H9 (cell line): ENCODE measurements at places on chromosomes 12 and 14. TPM values are rescaled to one million over a fixed set of nuclear protein-coding genes. Genes with fewer than 3 reads are reported as not detected.

- H3K36me3 ChIP-seq = no peaks in the 10 kb centered on the region; the same call in none of the 2 replicates
- H3K27ac ChIP-seq = no peak overlapping the region
- no peaks in the 10 kb centered on the region for H3K27me3 ChIP-seq
- DNase-seq = no peak
Measured at GRCh38 chr12:93089805-93090569, 160.9 kb upstream of the EEA1 start.

DNA sequence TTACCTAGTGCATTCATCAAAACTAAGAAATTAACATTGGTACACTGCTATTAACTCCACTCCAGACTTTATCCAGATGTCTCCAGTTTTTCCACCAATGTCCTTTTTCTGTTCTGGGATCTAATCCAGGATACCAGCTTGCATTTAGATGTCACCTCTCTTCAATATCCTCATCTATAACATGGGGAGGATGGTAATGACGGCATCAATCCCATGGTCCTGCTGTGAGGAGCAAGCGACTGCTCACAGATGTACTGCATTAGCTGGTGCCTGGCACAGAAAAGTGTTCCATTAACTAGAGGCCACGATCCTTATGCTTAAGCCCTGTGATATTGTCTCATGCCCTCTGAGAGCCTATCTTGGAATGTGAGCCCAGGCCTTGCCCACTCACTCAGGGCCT lies 53.8 kb downstream of the CALM1 start:
- no peak for DNase-seq
- no peaks in the 10 kb centered on the region for H3K36me3 ChIP-seq
- no peak overlapping the region for H3K4me3 ChIP-seq
- H3K27ac ChIP-seq = no peak overlapping the region

DNA sequence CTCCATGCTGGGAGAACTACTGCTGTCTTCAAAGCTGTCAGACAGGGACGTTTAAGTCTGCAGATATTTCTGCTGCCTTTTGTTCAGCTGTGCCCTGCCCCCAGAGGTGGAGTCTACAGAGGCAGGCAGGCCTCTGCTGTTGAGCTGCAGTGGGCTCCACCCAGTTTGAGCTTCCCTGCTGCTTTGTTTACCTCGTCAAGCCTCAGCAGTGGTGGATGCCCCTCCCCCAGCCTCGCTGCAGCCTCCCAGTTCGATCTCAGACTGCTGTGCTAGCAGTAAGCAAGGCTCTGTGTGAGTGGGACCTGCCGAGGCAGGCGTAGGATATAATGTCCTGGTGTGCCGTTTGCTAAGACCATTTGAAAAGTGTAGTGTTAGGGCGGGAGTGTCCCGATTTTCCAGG lies 31.4 kb upstream of the RFX4 start:
- H3K4me1 ChIP-seq = no peaks in the 10 kb centered on the region
- H3K27ac ChIP-seq = no peak overlapping the region
- no peaks in the 10 kb centered on the region for H3K27me3 ChIP-seq
- peaks cover 9% of the 10 kb centered on the region for H3K36me3 ChIP-seq

DNA sequence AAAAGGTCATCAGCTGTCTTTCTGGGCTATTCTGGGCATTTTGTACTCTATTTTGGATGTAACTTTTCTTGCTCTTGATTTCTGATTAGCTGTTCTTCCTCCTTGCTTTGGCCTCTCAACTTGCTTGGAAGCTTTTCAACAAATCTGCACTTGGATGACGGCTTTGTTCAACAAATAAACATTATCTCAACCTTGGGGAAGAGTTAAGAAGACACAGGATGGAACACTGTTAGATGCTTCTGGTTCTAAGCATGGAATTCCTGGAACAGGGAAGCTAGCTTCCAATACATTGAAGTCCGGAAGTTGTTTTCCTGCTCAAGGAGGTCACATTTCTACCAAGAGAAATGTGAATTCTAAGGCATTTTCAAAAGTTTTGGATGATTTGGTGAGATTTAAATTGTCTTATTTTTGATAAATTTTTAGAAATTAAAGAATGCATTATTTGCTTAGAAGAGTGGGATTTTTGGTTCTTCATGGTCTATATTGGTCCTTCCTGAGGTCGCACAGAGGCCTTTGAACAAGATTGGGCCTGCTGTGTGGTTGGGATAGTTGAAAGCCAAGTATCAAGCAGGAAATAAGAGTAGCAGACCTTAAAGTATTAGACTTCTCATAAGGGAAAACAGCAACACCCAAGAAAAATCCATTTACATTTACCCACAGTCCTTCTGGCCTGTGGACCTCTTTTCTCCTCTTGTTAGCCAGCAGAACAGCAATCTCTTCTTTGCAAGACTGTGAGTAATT lies 59.2 kb downstream of the PPFIBP1 start:
- H3K27me3 ChIP-seq = no peaks in the 10 kb centered on the region
- no peak overlapping the region for H3K27ac ChIP-seq
- no peak for DNase-seq
- H3K4me1 ChIP-seq = no peaks in the 10 kb centered on the region
- no peaks in the 10 kb centered on the region for H3K36me3 ChIP-seq

DNA sequence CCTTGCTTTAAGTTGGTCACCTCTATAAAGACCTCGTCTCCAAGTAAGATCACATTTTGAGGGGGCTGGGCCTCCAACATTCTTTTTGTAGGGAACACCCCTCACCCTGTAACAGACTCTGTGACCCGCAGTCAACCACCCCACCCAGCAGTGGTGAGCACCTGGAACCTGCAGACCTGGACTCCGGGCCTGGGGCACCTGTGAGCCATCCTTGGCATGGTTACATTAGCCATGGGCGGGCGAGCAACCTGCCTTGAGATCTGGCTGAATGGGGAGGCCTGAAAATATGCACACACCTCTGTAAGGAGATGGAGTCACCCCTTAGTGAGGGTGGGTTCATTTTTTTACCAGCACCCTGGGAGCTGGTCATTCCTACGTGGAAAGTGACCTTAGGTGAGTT lies 95.3 kb downstream of the RIMBP2 start:
- no peaks in the 10 kb centered on the region for H3K36me3 ChIP-seq
- no peak for DNase-seq
- no peak overlapping the region for H3K4me3 ChIP-seq
- H3K27me3 ChIP-seq = no peaks in the 10 kb centered on the region
- H3K4me1 ChIP-seq = no peaks in the 10 kb centered on the region
- no peak overlapping the region for H3K27ac ChIP-seq

GRCh38 chr12:124506145-124506831 lies 61.1 kb downstream of the NCOR2 start:
- peak; percentile 52 for DNase-seq
- no peaks in the 10 kb centered on the region for H3K27me3 ChIP-seq
- H3K36me3 ChIP-seq = peaks cover 11% of the 10 kb centered on the region
- no peak overlapping the region for H3K4me3 ChIP-seq
- peaks cover 5% of the 10 kb centered on the region; the same call in 1 of the 2 replicates for H3K4me1 ChIP-seq
- H3K27ac ChIP-seq = no peak overlapping the region

GRCh38 chr12:81354327-81354932 lies 276.6 kb downstream of the ACSS3 start:
- H3K27me3 ChIP-seq = no peaks in the 10 kb centered on the region
- no peak for DNase-seq
- no peak overlapping the region for H3K27ac ChIP-seq
- H3K36me3 ChIP-seq = no peaks in the 10 kb centered on the region
- H3K4me1 ChIP-seq = no peaks in the 10 kb centered on the region

DNA sequence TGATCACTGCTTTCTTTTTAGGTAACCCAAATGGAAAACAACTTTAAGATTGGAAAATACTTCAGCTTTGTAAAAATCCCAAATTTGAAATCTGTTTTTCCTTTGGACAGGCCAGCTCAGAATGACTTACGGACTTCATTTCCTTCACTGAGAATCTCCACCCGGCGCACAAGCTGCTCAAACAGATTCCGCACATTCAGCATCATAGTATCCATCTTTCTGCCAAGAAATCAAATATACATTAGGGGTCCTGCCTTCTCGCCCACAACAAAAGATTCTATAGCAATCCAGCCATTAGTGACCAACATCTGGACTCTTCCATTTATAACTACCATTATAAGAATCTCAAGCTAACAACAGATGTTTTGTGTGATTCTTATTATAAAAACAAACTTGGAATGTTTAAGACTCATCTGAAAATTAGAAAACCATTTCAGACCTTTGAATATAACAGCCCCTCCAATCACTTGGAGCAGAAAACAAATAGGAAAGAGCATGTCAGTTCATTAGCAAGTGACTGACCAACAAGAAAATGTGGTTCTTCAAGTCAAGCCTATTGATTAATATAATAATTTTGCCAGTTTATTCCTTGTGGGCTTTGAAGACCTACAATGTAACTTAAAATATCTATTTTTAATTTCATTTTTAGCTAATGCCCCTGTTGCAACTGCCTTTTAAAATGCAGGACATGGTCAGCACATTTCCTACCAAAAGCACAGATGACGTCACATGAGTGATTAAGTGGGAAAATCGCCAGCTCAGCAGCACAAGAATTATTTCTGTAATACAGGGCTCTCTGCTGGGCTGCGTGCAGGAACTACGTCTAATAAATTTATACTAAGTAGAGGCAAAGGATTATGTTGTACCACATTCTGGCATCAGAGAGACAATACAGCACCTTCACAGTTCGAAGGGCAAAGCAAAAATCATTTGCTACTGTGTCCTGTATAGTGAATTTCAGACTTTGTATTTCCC lies 8.5 kb downstream of the RACGAP1 start:
- H3K4me3 ChIP-seq = no peak overlapping the region
- H3K27ac ChIP-seq = no peak overlapping the region
- no peak for DNase-seq

DNA sequence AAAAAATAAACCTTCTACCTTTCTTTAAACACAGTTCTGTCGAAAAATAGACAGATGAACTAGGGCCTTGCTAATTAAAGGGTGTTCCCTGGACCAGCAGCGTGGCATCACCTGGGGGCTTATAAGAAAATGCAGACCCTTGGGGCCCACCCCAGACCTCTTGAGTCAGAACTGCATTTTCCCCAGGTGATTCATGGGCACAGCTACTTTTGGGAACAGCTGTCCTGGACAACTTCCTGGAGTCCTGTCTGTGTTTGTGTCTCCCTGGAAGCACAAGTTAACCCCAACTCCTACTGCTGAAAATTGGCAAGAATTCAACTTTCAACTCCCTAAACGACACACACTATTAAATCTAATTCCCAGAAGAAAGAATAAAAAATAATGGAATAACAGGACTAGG lies 17.8 kb downstream of the FBLN5 start:
- no peak overlapping the region for H3K4me3 ChIP-seq
- DNase-seq = no peak
- 0 out of 2 replicates have a peak, but pooled peaks cover 3% of the 10 kb centered on the region for H3K4me1 ChIP-seq
- no peaks in the 10 kb centered on the region for H3K36me3 ChIP-seq
- no peak overlapping the region for H3K27ac ChIP-seq

Gene ERBB3
- total RNA-seq = 51.2 and 56.5 TPM in 2 replicates

Gene FBXO33
- 8.8 and 9.3 TPM in 2 replicates for total RNA-seq
